Activated T-cell treated with anti-CD3 and anti-CD28 coated beads, Interleukin-2, amount 50 U/mL, for 48 hours (primary cell): ENCODE measurements at places on chromosomes 12 and 14.
A peak's percentile ranks its signal among the peaks of the same experiment; 100 is the strongest.

GRCh38 chr12:129049917-129050316 is 196.6 kb downstream of the GLT1D1 start:
- DNase-seq, result no peak

DNA sequence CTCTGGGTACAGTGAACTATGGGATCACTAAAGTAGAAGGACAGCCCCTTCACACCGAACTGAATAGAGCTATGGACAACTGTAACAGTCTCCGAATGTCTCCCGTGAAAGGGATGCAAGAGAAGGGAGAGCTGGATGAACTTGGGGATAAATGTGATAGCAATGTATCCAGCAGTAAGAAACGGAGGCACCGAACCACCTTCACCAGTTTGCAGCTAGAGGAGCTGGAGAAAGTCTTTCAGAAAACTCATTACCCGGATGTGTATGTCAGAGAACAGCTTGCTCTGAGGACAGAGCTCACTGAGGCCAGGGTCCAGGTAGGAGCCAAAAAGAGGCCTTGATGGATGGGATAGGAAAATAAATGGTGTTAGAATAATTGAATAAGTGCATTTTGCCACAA is 3.5 kb downstream of the ALX1 start:
- DNase-seq, result no peak

DNA sequence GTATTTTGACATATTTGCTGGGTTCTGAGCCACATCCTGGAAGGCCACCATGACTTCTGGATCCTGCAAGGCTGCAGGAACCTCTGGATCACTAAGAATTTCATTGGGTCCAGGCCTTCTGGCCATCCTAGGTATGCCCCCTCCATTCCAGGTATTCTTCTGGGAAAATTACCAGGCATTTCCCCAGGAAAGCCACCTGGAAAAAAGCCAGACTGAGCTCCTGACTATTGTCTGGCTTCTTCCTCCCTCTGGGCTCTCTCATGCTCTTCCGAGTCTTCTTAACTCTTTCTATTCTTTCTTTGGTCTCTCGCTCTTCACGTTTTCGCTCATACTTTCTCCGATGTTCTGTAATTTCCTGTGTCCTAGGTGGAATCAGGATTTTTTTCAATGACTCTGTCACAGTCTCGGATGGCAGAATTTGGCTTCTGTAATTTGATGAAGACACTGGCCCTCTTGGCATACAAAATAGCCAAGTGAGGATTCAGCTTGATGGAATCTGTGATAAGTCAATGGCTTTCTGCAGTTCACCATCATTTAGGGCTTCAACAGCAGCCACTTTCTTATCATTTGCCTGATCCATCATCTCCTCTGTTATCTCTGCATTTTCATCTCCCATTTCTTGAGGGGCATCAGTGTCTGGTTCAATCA is 42.6 kb downstream of the ATP23 start:
- DNase-seq, result no peak

DNA sequence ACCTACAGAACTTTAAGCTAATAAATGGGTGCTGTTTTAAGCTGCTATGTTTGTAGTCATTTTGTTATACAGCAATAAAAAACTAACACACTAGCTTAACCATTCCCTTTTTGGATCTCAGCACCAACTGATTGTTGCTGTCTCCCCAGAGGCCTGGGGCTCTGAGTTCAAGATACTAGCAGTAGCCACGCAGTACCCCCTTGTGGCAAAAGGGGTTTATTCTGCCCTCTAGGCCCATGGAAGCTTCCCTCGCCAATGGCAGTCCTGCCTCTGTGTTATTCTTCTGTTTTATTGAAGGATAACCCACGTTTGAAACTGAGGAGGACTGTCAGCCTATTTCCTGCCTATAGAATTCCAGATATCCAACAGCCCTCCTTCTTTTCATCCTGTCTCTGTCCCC is 455.3 kb upstream of the ATP2B1 start:
- DNase-seq, result no peak

DNA sequence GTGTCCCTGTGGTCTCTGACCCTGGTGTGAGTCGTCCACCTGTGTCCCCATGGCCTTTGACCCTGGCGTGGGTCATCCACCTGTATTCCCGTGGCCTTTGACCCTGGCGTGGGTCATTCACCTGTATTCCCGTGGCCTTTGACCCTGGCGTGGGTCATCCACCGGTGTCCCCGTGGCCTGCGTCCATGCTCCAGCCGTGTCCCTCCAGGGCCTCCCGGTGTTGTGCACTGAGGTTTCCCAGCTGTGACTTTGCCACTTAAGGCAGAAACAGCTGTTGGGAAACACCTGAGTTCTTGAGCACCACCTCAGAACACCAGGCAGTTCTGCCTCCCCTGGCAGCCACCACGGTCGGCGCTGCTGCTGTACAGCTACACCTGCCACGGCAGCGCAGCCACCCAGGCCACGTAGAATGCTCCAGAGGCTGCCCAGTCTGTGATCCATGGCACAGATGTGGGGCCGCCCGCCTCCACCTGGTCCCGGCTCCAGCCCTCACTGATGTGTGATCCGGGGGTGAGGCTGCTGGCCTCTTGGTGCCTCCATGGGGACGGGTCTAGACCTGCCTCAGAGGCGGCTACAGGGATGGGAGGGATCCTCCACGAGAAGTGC is 69.1 kb upstream of the GALNT9 start:
- no peak for DNase-seq

GRCh38 chr12:94262228-94263010 is 114.0 kb downstream of the PLXNC1 start:
- DNase-seq, result peak; percentile 81

DNA sequence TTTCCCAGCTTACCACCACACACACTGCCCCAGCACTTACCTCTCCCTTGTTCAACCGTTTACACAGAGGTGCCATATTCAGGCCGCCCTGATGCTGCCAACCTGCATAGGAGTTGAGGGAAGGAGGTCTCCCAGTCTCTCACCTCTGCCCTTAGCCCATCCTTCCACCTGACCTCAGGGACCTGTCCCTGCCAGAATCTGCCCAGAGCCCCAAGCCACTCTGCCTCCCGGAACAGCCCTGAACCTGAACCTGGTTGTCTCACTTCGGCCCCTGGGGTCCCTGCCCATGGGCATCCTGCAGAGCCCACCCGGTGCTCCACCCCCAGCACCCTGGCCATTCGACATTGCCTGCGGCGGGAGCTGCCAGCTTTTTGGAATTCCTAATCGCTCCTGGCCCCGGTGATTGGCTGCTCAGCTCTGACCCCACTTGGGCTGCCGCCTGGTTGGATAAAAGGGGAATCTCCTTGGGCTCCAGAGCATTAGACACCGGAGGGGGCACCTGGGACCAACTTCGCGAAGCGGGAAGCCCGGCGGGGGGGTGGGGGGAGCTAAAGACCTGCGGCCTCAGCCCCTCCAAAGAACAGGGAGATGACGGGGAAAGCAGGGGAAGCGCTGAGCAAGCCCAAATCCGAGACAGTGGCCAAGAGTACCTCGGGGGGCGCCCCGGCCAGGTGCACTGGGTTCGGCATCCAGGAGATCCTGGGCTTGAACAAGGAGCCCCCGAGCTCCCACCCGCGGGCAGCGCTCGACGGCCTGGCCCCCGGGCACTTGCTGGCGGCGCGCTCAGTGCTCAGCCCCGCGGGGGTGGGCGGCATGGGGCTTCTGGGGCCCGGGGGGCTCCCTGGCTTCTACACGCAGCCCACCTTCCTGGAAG is at the start of gene VSX2:
Gene VSX2 (plus strand): TSS at position 476 of the 874 bp plus-strand sequence. CDS start 113 bp downstream, at position 589.
- DNase-seq, result no peak

DNA sequence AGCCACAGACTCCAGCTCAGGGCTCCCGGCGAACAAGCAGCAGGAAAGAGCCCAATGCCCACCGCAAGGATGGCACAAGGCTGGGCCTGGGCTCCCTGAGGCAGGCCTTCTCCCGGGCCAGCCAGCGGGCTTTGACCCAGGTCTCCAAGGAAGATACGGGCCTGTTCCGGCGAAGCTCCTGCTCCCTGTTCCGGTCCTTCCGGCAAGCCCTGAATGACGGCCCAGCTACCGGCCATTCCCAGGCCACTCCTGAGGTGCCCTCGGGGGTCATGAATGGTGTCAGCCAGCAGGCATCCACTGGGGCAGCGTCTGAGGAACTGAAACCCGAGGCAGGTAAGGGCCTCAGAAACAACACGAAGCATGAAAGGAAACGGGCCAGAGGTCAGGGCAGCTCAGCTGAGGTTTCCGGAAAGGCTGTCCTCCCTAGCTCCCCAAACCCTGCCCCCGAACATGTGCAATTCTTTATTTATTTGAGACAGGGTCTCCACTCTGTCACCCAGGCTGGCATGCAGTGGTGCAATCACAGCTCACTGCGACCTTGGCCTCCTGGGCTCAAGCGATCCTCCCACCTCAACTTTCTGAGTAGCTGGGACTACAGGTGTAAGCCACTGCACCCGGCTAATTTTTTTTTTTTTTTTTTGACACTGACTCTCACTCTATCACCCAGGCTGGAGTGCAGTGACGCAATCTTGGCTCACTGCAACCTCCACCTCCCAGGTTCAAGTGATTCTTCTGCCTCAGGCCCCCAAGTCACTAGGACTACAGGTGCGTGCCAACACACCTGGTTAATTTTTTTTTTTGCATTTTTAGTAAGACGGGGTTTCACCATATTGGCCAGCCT is 6.0 kb downstream of the EXOC3L4 start:
- no peak for DNase-seq

DNA sequence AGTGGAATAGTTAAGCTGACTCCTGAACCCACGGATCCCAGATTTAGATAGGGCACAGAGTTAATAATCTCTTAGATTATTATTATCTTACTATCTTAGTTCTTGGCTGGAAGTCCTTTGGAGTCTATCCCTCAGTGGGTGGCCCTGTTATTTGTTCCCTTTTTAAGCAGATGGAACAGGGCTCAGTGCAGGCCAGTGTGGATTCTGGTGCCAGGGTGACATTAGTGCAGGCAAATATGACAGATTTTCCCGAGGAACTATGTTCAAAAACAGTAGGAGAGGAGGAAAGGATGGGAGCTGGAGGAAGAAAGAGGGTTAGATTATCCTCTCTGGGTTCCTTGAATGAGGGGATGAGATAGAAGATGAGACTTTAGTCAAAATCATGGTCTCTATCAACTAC is 41.4 kb upstream of the CISTR start:
- DNase-seq, result no peak

DNA sequence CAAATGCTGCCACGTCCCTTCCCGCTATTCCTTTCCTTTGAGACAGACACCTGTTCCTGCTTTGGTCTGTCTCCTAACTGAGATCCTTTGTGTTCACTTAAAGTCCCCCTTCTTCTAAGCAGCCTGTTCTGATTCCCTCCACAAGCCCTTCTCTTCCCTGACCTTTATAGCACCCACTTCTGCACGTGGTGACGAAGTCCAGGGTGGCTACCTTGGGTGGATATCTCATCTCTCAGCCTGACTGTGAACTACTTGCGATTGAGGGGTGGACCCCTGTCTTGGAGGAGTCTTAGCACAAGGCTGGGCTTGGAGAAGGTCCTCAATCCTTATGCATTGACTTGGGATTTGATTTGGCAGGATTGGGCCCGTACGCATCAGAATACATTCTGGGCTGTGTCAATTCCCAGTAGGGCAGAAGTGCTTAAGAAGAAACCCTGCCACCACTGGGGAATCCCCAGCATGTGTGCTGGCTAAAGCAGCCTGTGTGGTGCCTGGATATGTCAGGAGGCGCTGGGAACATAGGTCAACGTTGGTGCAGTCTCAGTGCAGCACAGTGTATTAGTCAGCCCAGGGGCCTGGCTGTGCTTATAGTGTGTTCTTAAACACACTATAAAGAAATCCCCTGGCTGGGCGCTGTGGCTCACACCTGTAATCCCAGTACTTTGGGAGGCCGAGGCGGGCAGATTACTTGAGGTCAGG is 23.6 kb downstream of the KRT80 start:
- no peak for DNase-seq

DNA sequence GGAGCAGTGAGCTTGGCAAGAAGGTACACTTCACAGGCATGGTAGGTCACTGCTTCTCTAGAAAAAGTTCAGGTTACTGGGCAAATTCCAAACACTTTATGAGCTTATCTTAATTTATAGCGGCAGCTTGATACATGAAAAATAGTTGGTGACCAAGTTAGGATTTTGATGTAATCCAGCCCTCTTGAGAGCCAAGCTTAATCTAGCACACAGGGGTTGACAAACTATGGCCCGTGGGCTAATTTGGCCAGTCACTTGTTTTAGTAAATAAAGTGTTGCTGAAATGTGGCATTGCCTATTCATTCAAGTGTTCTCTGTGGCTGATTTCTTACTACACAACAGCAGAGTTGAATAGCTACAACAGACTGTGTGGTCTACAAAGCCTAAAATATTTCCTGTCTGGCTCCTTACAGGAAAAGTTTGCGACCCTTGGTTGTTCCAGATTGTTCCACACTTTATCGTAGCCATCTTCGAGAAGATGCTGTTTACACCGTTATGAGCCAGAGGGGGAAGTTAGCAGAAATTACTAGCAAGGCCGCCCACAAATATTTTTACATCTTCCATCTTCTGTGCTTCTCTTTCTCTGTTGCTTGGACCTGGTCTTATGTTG is 120.9 kb downstream of the DAAM1 start:
- no peak for DNase-seq

DNA sequence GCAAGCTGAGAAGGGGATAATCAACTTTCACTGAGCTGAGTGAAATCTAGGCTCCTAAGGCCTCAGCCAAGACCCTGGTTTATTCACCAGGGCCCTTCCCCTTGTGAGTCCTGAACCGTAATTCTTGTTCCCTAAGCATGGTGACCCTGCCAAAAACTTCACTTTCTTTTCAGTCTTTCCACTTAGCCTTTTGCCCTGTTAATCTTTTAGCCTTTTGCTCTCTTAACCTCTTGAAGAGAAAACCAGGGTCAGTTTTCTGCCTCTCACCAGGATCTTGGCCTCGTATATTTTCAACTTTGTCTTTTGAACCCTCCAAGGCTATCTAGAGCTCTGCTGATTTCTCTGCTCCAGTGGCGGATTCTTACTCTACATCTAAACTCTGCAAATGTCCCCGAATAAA is 191.0 kb downstream of the PELI2 start:
- DNase-seq, result no peak

DNA sequence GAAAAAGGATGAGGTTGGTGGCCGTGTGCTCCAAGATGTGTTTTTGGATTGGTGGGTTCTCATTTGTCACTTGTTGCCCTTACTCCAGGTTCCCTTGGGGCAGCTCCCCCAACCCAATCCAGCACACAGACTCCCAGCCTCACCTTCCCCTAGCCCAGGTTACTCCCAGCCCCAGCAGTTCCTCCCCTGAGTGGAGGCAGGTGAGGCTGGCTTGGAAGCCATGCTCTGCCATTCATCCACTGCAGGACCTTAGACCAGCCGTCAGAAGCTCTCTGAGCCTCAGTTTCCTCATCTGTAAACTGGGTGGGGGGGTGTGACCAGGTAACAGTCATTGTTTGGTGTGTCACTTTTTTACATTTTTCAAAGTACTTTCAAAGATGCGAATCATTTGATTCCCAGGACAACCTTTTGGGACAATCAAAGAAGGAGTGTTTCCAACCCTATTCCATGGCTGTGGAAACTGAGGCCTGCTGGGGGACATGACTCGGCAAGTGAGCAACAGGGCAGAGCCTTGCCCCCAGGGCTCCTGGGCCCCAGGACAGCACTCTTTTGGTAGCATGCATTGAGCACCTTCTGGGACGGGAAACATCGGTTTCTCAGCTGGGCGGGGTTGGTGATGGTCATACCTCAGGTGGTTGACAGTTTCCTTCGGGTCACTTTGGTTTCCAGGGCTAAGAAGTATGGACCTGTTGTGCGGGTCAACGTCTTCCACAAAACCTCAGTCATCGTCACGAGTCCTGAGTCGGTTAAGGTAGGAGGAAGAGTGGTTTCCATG is 7.2 kb downstream of the CYP46A1 start:
- DNase-seq, result no peak
